ENCODE measurements at places on chromosomes 6 and 20.

DNA sequence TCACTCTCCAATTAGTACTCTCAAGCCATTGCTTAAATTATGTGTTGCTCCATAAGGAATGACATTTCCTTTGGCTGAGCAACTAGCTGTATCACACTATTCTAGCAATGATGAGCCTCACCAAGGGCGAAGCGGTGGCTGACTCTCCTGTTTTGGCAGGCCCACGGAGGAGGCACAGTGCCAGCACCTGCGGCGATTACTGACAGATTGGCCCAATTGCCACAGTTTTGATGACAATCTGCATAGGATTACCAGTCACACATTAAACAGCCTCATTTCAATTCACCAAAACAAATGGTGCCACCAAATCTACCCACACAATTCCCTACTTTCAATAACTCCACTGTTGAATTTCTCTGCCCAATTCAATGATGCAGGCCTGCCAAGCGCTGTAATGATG lies 286.9 kb downstream of the PTPRK start:
- DNase-seq = no peak

GRCh38 chr6:12436683-12437082 lies 146.5 kb downstream of the EDN1 start:
- no peak for DNase-seq

- DNase-seq = no peak
Measured at GRCh38 chr6:111759331-111759835, 113.9 kb downstream of the FYN start.

- DNase-seq = no peak
Measured at GRCh38 chr6:22727710-22728109, 158.3 kb downstream of the HDGFL1 start.

GRCh38 chr6:25564943-25565342 lies 87.1 kb upstream of the SCGN start:
- no peak for DNase-seq
